ENCODE measurements at places on chromosomes 12 and 14.

DNA sequence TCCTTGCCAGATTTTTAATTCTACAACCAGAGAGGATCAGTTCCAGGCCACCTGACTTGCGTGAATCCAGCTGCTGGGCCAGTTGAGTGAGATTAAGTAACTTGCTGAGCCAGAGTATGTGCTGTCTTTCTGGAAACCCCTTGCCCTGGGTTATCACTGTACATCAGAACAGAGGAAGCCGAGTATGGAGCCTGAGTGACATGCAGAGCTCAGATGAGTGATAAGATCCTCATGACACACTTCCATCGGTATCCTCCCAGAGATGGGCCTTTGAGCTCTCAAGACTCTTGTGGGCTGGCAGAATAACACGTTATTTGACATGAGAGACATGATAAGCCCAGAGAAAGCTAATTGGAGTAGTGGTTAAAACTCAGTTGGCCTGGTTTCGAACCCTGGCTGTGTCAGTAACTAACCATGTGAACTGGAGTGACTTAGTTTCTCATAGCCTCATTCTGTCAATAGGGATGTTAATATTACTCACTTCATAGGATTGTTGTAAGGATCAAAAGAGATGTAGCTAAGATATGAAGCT is 388.1 kb downstream of the ZFP36L1 start:
- no peak for DNase-seq

DNA sequence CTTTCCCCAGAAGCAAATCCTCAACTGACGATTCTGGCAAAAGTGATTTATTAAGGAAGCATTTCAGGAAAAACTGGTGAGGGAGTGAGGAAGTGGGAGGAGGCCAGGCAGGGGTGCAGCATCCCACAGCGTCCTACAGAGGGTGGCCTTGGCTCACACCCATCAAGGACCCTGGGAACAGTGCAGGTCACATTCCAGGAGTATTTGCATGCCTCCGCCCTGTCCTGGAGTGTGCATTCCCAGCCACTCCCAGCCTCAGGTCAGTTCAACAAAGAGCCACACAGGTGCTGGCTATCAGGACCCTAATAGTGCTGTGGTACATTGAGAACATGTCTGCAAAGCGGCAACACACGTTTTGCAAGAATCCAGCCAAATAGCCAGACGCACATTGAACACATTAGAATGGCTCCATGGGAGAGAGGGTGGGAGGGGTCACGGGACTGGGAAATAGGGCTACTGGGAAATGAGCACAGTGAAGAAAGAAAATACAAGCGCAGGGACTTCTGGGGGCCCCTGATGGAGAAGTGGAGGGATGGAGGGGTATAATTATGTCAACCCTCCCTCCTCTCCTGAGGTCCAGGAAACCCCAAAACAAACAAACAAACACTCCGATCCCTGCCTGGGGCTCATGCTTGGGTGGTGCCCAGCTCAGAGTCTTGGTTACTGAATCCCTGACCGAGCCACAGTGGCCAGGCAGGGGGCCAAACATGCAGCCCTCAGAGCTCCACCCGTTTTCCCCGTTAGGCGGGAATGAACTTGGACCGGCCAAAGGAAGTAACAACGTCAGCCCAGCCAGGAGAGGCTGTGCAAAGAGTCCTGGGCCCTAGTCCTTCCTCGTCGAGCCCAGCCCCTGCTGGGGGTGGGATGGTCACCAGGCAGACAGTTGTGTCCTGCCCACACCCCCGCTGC is 36.5 kb downstream of the CMKLR1 start:
- DNase-seq, result no peak

DNA sequence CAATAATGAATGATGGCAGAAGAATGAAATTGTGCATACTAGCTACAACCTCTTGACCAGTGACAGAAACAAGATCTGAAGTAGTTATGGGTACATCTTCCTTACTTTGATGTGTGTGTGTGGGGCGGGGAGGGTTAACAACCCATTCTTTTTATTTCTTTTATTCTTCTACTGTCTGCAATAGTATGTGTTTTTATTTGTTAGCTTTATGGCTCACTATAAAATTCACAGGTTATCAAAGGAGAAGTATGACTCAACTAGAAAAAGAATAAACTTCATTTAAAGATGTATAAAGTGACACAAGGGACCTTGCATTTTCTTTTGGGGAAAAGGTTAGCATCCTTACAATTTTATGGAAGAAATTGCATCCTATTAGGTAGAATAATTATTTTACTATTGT is 430.5 kb downstream of the DAD1 start:
- DNase-seq, result no peak

DNA sequence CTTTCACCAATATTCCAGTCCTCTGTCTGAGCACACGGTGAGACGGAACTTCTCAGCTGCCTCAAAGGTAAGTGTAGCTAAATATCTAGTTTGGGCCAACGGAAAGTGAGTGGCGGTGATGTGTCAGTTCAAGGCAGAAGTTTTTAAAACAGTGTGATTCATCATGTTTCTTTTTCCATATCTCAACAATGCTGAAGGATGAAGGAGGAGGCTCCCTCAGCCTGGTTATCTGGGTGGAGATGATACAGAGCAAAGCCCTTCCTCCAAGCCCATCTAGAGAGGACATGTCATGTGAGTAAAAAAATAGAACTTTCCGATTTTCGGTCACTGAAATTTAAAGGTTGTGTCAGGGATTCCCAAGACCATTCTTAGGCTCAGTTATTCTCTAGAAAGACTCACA is 13.1 kb upstream of the ANP32D start:
- DNase-seq, result no peak

DNA sequence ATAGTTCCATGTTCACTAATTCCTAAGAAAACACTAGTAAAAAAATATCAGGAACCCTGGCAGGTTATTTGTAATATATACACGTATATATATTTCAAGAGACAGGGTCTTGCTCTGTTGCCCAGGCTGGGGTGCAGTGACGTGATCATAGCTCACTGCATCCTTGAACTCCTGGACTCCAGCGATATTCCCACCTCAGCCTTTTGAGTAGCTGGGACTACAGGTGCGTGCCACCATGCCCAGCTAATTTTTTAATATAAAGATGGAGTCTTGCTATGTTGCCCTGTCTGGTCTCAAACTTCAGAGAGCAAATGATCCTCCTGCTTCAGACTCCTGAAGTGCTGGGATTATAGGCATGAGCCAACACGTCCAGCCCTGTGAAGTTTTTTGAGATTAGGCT is 16.2 kb downstream of the GPRC5A start:
- DNase-seq, result no peak

- peak; percentile 75 for DNase-seq
Measured at GRCh38 chr12:118981285-118982211, at the start of gene SRRM4. Gene SRRM4, plus strand, starts transcription at chr12:118981541. Its CDS starts 342 bp downstream, at chr12:118981883.

DNA sequence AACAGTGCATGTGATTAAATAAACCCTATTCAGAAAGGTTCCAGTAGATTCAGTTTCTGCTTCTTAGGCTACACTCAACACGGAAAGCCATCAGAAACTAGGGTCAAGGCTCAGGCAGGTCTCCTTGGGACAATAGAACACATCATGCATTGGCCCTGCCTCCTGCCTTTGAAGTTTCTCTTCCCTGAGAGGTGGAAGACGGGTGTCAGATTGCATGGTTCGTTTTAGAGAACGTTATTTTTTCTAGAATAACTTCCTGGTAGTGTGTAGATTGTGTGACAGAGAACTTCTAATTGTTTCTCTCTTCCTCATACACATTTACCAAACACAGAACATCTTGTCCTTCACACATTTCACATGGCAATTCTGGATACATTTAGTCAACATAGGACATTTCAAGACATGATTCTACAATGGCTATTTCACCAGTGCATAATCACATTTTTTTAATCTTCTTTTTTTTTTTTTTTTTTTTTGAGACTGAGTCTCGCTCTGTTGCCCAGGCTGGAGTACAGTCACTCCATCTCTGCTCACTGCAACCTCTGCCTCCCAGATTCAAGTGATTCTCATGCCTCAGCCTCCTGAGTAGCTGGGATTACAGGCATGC is 106.6 kb upstream of the AMN1 start:
- DNase-seq, result no peak

DNA sequence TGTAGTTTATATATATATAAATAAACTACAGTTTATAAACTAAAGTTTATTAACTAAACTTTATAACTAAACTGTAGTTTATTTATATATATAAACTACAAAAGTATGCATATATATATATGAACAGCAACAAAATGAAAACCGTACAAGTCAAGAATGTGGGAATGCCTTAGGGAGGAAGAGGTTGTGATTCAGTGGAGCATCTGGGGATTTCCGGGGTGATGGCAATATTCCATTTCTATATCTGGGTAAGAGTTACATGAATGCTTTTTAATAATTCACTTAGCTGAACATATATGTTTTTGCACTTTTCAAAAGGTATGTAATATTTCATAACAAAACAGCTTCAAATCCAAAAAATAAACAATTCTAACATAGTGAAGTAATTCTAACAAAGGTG is 30.1 kb upstream of the CAND1 start:
- DNase-seq, result no peak

DNA sequence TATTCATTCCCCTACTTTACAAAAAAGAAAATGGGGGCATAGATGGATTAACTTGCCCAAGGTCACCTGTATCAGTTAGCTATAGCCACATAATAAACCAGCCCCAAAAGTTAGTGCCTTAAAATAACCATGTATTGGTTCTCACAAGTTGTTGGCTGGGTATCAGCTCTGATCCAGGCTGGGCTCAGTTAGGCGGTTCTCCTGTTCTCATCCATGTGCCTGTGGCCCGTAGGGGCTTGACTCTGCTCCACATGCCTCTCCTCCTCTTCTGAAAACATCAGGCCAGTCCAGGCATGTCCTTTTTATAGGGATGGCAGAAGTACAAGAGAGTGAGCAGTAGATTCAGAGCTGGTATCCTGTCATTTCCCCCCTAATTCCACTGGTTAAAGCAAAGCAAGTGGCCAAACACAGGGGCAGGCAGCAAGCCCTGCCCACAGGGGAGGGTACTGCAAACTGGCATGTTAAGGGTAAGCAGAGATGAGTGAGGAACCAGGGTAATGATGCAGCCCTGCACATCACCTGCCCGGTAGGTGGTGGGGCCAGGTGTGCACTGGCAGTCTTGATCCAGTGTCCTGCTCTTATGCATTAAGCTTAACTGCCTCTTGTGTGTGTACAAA is 47.9 kb upstream of the TUNAR start:
- DNase-seq, result no peak

DNA sequence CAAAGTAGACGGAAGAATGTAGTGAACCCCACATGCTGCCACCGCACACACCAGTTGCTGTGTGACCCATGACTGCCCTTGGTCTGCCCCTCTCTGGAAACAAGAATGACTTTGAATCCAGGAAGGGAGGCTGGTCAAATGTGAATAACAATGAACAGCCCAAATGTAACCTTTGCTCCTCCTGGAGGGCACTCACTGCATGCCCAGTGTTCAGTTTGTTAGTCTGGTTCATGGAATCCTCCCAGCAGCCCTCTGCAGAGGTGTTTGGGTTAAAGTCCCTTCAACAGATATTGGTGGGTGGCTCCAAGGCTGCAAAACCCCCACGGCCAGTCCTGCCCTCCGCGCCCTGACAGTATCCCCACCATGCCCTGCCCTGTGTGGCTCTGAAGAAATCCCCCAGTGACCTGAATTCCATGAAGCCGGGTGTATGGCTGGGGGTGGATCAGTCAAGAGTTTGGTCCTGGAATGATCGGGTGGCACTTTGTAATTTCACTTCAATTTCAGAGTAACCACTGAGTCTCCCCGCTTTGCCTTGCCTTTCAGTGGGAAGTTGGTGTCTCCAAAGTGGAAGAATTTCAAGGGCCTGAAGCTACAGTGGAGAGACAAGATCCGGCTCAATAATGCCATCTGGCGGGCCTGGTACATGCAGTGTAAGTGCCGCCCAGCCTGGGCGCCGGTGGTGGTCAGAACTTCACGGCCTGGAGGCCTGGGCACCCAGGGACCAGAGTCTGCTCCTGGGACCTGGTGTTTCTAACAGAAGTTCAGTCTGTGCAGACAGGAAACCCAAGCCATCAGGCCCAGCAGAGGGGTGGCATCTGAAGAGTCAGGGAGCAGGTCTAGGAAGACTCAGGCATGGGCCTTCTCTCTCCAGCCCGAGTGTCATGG is 47.1 kb downstream of the IL31 start:
- no peak for DNase-seq

DNA sequence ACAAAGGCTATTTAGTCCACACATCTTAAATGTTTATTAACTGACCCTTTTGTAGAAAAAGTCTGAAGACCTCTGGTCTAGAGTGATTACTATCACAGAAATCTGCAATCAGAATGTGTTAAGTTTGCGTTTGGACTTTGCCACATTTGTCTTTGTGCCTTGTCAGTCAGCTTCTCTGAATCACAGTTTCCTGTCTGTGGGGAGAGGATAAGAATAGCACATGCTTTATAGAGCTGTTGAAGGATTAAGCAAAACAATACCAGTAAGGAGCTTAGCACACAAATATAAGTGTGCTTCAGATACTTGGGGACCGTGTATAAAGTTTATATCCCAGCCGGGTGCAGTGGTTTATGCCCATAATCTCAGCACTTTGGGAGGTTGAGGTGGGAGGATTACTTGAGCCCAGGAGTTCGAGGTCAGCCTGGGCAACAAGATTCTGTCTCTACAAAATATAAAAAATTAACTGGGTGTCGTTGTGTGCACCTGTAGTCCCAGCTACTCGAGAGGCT is 63.0 kb upstream of the BTG1 start:
- no peak for DNase-seq

GRCh38 chr12:94609917-94610443 is 40.4 kb downstream of the TMCC3 start:
- DNase-seq, result peak; percentile 83

DNA sequence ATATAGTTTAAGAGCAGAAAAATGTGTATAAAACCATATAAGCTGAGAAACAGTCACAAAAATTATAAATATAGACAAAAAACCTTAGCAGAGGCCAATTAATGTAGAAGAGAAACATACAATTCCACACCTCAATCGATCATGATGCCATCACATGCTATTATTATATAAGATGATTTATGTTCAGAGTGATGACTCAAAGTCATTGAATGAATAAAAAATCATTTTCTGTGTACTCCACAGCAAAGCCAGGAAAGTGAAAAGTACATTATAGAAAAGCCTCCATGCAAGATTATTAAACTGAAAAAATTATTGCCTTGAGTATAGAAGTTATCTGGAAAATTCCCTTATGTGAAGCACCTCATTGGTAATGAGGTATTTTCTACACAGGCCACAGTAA is 229.2 kb upstream of the PPFIA2 start:
- DNase-seq, result no peak

- no peak for DNase-seq
Measured at GRCh38 chr12:116807546-116807945, 69.4 kb downstream of the RNFT2 start.

DNA sequence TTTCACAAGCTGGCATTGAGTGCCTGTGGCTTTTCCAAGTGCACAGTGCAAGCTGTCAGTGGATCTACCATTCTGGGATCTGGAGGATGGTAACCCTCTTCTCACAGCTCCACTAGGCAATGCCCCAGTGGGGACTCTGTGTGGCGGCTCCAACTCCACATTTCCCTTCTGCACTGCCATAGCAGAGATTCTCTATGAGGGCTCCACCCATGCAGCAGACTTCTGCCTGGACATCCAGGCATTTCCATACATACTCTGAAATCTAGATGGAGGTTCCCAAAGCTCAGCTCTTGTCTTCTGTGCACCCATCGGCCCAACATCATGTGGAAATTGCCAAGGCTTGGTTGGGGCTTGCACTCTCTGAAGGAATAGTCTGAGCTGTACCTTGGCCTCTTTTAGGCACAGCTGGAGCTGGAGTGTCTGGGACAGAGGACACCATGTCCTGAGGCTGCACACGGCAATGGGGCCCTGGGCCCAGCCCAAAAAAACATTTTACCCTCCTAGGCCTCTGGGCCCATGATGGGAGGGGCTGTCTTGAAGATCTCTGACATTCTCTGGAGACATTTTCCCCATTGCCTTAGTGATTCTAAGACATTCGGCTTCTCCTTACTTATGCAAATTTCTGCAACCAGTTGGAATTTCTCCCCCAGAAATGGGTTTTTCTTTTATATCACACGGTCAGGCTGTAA is 313.3 kb upstream of the SFSWAP start:
- DNase-seq, result no peak

All from NCI-H2029 treated with DMSO at 0.1 percent for 48 hours (cell line).